ENCODE measurements at places on chromosomes 2 and 18. TPM values are rescaled to one million over a fixed set of nuclear protein-coding genes. Genes with fewer than 3 reads are reported as not detected.

The PDCL3 gene
- 24.1 TPM for total RNA-seq

The CYP20A1 gene
- 40.8 TPM for total RNA-seq

DNA sequence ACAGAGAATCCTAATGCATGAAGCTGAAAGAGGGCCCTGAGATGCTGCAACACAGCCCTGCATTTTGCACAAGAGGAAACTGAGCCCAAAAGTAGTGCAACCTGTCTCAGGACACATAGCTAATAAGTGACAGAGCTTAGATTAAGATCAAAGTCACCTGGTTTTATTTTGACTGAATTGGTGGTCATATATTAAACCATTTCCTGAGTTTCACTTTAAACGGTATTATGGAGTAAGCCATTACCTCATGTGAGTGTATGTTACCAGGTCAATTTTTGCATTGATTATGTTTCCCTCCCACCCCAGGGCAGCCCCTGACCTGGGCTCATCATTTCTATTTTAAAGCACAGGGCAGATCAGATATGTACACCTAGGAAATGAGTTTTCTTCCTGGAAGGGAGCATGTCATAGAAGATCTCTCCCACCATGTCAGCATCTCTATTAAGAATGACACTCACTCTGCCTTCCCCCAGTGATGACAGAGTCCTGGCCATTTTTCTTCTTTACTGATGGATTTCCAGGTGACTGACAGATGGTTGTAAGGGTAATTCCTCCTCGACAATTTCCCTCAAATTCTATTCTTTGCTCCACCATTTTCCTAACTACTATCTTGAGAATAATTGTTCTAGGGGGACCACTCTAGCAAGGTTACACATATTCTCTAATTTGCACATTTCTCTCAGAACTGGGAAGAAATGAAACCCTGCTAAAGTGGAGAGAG, 441.3 kb upstream of the SLC14A2 start:
- H3K27ac ChIP-seq, result no peak overlapping the region
- DNase-seq, result no peak
- H3K4me1 ChIP-seq, result no peaks in the 10 kb centered on the region
- H3K4me3 ChIP-seq, result no peak overlapping the region

- no peaks in the 10 kb centered on the region for H3K36me3 ChIP-seq
- no peaks in the 10 kb centered on the region for H3K4me1 ChIP-seq
- no peak overlapping the region for H3K4me3 ChIP-seq
- DNase-seq, result no peak
Measured at GRCh38 chr2:128402911-128403670, 84.4 kb upstream of the HS6ST1 start.

Data from B cell (primary cell).